Esophagus mucosa (tissue), 1 donor: ENCODE measurements at places on chromosomes 6 and 20.

DNA sequence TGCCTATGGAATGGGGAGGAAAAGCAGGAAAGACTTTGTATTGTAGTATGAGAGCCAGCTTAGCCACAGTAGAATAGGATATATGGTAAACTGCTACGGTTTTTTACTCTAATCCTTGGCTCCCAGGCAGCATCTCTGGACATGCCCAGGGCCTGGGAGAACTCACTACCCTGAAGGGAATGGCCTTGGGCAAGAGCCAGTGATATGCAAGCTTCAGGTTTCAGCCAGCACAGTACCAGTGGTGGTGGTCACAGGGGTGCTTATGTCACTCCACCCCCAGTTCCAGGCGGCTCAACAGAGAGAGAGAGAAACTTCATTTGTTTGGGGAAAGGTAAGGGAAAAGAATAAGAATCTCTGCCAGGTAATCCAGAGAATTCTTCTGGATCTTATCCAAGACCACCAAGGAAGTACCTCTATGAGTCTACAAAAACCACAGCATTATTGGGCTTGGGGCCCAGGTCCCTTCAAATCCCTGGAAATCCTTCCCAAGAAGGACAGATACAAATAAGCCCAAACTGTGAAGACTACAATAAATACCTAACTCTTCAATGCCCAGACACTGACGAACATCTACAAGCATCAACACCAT is 121.2 kb downstream of the THBS2 start:
- ATAC-seq: no peak

- no peak for ATAC-seq
Observed at GRCh38 chr20:58818586-58819285, 32.0 kb downstream of the GNAS-AS1 start.

DNA sequence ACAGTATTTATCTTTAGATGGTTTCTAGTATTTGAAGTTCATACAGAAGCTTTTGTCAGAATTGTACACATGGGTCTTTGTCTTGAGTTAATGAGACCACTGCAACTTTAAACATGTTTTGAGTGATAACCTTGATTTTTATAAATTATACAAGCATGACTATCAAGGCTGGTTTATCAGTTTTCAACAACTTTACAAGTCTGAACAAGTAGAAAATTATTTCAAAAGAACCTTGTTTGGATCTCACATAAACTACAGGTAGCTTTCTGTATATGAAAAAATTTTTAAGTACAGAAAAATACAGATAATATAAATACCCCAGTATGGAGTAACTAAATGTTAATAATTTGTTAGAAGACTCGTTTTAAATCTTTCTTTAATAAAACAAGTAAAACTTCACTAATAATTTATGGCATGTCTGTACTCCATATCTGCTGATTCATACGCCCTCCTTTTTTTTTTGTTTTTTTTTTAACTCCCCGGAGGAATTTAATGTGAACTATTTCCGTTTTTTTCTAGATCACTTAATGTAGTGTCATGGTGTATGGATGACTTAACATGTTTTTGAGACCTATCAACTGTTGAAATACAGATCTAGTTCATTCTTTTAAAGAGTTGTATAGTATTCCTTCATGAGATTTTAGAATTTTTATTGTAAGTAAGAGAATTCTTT is 18.3 kb downstream of the VAPB start:
- ATAC-seq: peak; percentile 33

DNA sequence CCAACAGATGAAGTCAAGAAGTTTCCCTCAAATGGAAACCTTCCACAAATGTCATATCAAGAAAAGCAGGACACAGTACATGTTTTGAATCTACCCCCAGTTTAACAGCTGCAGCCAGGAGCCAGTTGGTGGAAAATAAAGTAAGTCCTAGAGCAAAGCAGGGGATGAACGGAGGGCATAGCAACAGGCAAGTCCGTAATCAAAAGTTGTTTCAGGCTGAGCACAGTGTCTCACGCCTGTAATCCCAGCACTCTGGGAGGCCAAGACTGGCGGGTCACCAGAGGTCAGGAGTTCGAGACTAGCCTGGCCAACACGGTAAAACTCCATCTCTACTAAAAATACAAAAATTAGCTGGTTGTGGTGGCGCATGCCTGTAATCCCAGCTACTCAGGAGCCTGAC is 2.4 kb upstream of the SALL4 start:
- ATAC-seq: no peak

DNA sequence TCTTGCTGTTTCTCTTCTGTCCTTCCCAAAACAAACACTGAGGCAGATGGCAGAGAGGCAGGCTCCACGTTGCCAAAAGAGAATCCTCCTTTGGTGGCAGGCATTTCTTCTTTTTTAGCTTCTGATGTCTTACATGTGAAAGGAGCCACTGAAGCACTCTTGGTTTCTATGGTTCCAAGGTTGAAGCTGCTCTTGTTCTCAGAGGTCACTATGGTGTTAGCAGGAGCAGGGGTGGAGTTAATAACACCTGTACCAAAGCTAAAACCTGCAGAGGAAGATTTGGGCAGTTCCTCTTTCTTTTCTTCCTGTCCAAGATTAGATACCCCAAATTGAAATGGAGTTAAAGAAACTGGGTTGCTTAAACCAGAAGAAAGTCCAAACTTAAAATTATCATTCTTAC is 28.8 kb downstream of the FAM8A1 start:
- ATAC-seq: no peak

DNA sequence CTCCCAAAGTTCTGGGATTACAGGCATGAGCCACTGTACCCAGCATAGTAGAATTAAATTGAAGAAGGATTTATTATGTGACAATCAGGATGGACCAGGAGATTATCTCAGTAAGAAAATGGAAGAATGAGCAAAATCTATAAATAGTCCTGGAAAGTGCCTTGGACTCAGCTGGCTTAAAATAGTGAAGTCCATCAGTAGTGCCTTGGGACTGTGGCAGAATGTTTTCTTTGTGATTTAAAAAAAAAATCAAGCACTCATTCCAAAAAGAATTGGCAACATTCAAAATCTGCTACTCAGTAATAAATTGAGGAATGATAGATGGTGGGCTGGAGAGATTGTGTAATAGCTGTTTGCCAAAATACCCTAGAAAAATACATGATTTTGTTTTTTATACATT is 37.0 kb upstream of the MAS1 start:
- ATAC-seq: no peak

- ATAC-seq: no peak
Observed at GRCh38 chr6:69370763-69371162, 426.0 kb downstream of the LMBRD1 start.

DNA sequence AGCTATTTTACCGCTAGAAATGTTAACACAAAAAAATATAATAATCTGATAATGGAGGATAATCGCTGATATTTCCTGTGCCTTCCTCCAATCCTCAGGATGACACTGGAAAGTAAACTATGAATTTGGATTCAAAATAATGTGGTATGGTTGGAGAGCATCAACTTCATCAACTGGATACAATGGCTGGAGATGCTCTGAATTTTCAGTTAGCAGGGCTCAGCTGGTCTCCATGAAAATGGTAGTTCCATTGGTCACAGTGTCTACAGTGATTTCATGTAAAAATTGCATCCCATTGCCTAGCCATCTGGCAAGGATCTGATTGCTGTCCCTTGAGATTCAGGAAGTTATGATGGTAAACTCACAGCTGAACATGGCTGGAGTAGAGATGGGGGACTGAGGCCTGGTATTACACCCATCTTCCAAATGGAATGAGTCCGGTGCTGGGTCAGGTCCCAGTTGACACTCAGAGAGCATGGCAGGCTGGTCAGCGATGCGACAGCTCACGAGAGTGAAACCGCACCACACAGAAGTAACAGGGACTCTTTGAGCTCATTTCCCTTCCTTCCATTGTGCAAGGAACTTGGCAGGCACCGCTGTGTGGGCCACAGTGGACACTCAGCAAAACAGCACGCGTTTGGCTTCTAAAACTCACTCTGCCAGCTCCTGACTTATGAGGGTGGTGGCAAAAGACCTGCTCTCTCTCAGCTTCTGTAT is 142.4 kb upstream of the TNFAIP3 start:
- no peak for ATAC-seq

DNA sequence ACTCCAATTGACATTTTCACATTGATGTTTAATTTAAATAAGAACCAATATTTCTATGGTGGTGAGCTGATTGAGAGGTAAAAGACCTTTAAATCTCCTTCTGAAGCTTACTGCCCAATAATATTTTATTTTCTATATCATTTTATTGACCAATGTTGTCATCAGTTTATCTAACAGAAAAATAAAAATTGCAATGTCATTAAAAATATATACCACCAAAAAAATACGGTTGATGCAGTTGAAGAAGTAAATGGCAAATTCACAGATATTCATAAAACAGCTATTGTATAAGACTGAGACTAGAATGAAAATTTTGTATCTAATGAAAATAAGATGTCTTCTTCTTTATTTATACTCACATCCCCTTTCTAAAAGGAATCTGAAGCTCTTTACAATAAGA is 1033.0 kb upstream of the FLRT3 start:
- no peak for ATAC-seq

- no peak for ATAC-seq
Observed at GRCh38 chr20:48995589-48995988, 50.5 kb upstream of the CSE1L start.

GRCh38 chr6:76702187-76702586 is 629.7 kb upstream of the IMPG1 start:
- no peak for ATAC-seq

- no peak for ATAC-seq
Observed at GRCh38 chr20:23289249-23289648, 61.3 kb upstream of the NXT1 start.

DNA sequence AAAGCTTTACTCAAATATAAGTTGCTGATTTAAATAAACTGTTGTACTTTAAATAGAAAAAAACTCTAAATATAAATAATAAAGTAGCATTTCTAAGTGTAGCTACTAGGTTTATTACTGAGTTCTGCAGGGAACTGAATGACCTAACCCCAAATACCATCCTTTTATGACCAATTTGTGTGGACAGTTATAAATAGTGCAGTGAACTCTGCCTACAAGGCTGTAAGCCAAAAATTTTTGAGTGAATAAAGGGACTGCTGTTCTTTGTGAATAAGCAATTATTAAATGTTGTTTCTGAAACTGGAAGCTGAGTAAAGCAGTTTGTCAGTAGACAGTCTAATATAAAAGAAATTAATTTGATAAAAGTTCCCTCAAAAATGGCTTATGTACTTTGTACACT is 90.8 kb upstream of the ELOVL5 start:
- ATAC-seq: no peak

DNA sequence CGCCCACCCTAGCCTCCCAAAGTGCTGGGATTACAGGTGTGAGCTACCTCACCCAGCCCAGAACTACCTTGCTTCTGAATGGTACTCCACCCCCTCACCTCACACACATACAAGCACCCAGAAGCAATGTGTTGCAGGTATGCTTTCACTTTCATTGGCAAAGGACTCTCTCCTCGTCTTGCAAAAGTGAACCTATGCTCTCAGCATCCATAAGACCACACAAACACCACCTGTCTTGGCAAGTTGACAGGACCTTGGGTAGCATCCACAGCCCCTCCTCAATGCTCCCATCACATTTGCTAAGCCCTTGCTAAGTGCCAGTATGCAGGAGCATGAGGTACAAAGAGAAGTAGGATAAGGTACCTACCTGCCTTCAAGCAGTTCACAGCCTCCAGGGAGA is 3.7 kb downstream of the KIF13A start:
- ATAC-seq: no peak

DNA sequence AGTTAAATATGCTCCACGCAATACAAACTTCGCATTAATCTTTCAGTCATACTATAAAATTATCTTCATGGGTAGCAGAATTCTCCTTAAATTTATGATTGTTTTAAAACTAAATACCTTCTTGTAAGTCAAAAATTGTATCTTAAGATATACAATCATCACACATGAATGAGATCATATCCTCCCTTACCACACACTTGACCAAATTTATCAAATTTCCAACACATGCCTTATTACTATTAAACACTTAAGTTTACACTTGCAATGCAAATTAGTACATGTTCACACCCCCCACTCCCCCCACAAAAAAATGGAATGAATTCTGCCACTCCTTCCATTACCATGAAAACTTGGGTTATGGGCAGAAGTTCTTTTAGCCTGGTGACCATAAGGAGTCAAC is 13.8 kb downstream of the RANBP9 start:
- ATAC-seq: no peak

DNA sequence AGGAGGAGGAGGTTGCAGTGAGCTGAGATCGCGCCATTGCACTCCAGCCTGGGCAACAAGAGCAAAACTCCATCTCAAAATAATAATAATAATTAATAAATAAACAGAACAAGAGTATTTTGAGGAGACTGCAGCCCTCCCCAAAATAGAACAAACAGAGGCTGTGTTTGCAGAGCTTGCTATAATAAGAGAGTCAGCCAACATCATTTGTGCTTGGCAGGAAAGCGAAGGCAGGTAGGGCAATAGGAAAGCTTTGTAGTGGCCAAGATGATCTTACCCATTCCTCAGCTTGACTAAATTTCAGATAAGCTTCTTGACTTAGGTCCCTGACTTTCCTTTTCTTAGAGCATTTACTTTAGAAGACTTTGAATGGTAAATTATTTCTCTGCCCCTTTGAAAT is 6.7 kb downstream of the C6orf141 start:
- ATAC-seq: no peak

- ATAC-seq: no peak
Observed at GRCh38 chr6:157172231-157172701, 151.1 kb downstream of the TMEM242 start.

DNA sequence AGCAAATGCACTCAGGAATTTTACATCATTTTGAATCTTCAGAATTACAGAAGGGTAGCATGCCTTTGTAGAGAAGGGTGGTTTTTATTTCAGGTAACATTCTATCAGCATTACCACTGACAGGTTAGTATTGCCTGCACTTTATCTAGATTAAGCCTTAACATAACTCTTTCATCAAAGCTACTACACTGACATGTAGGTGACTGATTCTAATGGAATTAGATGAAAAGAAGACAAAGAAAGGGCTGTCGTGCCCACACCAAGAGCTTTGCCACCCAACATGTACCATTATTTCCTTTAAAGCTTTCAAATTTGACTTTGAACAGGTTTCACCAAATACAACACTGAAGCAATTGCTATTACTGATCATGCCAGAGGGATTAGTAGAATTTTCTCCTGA is 551.9 kb downstream of the EYS start:
- ATAC-seq: no peak

GRCh38 chr6:4910037-4910760 is 93.6 kb downstream of the RPP40 start:
- peak; percentile 53 for ATAC-seq

DNA sequence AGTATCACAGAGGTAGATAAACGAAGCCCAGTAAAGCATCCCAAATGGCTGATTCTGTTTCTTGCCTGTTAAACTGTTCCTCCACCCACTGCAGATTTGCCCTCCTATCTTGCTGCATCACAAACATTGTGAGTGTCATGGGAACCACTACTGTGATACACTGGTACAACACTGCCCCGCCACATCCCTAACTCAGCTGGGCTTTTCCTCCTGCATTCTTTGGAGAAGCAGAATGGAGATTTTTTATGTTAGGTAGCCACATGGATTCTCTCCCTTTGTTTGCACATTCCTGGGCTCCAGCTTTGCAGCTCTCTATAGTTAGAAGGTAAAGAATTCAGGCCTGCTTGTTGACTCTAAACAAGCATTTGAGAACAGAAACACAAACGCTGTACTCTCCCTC is 234.1 kb downstream of the TMEM242 start:
- ATAC-seq: no peak
